ENCODE measurements at places on chromosomes 5 and 9.

GRCh38 chr9:78121488-78121887 lies 89.9 kb upstream of the GNAQ start:
- peak; percentile 19 for DNase-seq

- DNase-seq: no peak
These were observed 151.8 kb upstream of the ADRA1B start for GRCh38 chr5:159764283-159765134.

DNA sequence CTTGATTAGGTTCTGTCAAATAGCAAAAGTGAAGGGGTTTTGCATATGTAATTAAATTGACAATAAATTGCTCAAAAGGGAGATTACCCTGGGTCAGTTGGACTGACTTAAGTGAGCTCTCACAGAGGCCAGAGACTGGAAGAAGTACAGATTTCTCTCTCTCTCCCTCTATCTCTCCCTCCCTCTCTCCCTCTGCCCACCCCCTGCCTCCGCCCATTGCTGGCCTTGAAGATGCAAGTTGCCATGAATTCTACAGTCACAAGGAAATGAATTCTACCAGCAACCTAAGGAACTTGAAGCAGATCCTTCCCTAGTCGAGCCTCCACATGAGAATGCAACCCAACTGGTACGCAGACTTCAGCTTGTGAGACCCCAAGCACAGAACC lies 119.2 kb downstream of the LPAR1 start:
- DNase-seq: no peak

- DNase-seq: no peak
These were observed 28.0 kb downstream of the DNAJC21 start for GRCh38 chr5:34957321-34957720.

- DNase-seq: no peak
These were observed 61.0 kb upstream of the SPTLC1 start for GRCh38 chr9:92176068-92176799.

GRCh38 chr9:88555268-88555980 lies 20.4 kb downstream of the NXNL2 start:
- no peak for DNase-seq

- DNase-seq: no peak
These were observed 216.6 kb downstream of the DENND1A start for GRCh38 chr9:123713282-123713681.

GRCh38 chr9:75451505-75451904 lies 363.2 kb downstream of the OSTF1 start:
- DNase-seq: no peak

- no peak for DNase-seq
These were observed 79.2 kb downstream of the C9orf152 start for GRCh38 chr9:110128664-110129329.

DNA sequence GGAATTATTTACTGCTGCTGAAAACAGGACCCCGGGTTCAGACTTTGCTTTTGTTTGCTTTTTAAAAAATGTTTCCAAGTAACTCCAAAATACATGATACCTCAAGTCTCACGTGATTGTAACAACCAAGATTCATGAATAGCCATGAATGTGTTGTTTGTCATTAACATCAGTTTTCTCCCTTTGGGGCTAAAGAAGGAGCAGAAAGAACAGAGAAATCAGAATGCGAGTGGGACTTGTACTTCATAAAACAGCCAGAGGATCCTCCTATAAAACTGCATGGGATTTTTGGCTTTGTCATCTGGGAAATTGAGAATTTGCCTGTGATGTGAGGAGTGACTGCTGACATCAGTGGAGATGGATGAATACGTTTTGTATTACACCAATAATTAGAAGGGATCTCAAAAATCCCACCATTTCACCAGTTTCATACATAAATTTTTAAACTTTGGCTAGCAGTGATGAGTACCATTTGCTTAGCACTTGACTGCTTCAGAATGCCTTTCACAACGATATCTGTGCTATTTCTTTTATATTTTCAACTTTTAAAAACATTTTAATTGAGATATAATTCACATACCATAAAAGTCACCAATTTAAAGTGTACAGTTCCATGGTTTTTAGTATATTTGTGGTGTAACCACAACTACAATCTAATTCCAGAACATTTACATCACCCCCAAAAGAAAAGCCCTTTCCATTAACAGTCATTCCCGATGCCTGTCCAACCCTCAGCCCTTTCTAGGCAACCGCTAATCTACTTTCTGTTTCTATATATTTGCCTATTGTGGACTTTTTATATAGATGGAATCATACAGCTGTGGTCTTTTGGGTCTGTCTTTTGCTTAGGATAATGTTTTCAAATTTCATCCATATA lies 126.9 kb upstream of the ANKRD55 start:
- no peak for DNase-seq

GRCh38 chr5:180423133-180423532 lies 70.0 kb upstream of the GFPT2 start:
- DNase-seq: no peak

- peak; percentile 73 for DNase-seq
These were observed at the start of gene SERINC5 for GRCh38 chr5:80255811-80256712. Gene SERINC5, minus strand, starts transcription at chr5:80256048. Its CDS starts 126 bp downstream, at chr5:80255922.

DNA sequence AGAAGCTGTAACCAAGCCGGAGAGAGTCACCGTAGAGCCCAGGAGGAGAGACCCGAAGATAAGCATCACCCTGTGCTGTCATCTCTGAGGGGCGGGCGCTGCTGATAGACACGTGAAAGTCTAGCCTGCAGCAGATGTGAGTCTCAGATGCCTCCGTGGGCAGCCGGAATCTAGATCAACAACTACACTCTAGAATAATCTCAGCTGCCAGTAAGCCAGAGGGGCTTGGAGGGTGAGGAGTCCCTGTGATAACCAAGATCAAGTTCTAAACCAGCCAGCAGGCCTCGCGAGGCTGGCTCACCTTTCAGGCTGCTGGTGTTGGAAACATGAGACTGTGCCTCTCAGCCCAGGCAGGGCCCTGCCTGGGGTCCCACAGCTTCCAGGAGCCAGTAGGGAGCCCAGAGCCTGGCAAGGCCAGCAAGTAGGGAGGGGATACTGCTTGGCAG lies 54.1 kb downstream of the DAPK1 start:
- DNase-seq: no peak

DNA sequence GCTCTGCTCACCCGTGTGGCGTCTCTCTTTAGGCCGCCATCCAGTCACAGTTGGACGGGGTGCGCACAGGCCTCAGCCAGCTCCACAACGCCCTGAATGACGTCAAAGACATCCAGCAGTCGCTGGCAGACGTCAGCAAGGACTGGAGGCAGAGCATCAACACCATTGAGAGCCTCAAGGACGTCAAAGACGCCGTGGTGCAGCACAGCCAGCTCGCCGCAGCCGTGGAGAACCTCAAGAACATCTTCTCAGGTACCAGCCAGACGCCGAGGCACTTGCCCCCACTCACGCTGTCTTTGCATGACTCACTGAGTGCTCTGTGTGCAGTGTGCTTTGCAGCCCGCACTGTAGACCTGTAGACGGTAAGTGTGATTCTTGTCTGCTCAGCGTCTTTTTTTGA lies 4.5 kb downstream of the EXOC3 start:
- no peak for DNase-seq

DNA sequence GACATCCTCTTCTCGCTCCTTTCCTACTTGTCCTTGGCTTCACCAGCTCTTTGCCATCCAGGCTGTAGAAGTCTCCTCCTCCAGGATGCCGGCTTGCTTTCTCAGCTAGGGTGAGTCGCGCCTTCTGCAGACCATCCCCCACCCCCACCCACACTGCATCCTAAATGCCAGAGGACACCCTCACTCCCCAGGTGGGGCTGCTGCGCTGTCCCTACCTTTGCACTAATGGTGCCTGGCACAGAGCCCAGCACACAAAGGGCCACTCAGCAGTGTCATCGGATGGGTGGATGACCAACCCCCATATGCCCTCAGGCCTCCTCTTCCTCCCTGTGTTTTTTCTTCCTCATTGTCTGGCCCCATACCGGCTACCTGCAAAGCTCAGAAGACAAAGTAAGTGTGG lies 14.8 kb downstream of the IL9 start:
- no peak for DNase-seq

GRCh38 chr9:98485706-98486105 lies 223.0 kb downstream of the GABBR2 start:
- DNase-seq: no peak

DNA sequence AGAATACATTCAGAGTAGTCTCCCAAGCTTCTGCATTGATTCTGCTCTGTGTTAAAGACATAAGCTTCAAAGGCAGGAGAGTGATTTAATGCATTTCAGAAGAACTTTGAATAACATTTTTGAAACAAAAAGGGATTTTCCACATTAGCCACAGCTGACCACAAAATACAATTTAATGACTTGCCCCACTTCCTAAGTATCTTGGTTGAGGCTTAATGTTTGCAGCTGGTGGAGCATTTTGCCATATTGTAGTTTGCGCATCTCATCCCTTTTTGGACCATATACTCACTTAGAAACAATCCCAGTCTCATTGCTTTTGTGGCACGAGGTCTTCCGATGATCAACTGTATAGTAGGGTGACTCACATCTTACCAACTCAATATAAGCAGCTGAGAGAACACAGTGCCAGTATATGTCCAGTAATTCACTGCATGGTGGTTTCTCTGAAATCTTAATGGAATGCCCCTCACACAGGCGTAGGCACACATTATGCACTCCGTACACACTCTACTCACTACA lies 455.8 kb upstream of the PTGER4 start:
- DNase-seq: peak; percentile 62

DNA sequence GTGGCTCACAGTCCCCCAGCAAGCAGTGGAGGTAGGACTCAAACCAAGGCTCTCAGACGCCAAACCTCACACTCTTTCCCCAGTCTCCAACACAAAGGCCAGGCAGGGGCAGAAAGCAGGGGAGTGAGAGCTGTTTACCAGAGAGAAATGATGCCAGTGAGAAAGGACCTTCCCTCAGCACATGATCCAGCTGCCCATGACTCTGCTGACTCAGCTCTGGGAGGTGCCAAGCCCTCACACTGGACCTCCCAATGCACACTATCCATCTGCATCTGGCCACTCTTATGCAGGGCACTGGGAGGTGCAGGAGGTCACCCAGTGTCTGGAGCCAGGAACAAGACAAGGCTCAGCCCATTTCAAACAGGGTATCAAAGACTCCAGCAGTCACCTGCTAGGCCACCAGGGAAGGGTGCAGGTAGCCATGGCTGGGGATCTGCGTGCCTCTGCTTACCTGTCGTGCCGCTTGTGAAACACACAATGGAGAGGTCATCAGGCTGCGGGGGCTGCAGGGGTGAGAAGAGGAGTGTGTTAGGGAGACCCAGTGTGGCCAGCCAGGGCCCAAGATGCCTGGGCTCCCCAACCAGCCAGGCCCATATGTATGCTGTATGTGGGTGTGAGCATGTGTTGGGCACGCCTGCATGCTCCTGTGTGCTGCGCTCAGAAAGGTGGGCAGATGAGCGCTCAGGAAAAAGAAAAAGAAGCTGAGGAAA lies 26.3 kb downstream of the ACSL6 start:
- DNase-seq: no peak

DNA sequence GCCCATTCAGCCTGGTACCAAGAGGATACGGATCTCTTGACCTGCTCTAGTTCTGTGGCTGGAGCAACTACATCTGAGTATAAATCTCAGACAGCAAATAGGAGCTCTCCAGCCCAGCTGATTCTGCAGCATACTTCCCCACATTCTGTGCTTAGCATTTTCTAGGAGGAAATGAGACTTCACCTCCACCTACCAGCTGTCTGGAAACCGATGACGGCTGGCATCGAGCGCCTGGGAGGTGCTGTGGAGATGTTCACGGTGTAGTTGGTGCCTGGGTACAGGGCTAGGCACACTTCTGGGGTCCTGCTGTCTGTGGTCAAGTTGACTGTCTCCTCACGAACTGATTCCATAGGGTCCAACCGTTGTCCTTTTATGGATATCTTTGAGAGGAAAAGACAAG lies 63.6 kb downstream of the SUSD1 start:
- no peak for DNase-seq

- peak; percentile 32 for DNase-seq
These were observed 117.5 kb upstream of the OR13F1 start for GRCh38 chr9:104386425-104387069.

DNA sequence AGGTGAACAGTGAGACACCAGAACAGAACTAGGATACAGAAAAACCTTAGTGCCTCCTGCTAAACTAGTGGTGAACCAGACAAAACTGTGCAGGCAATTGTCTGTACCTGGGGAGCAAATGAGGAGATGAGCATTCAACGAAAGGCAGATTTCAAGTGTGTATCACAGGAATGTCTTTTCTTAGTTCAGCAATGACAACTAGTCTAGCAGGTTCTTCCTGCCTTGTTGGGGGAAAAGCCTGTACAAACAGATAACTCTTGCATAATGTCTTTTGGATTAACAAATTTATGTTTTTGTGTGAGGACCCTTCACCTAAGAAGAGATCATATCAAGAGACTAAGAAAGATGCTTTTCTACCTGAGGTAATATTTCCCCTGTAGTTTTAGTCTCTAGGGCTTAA lies 21.8 kb upstream of the DENND4C start:
- no peak for DNase-seq

DNA sequence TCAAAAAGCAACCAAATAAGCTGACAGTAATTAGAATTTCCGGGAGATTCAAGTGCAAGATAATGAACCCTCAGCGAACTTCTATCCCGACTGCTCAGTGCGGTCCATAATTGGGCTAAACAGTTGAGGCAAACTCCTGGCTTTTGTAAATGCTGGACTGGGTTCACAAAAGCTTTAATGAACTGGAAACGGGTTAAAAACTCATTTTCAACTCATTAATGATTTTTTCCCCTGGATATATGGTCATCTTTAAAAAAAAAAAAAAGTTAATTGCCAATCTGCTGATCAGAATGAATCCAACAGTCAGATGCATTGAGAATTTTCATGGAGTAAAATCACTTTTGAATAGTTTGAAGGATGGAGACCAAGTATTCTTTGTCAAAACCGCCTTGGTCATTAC lies 79.5 kb upstream of the WWC1 start:
- no peak for DNase-seq

DNA sequence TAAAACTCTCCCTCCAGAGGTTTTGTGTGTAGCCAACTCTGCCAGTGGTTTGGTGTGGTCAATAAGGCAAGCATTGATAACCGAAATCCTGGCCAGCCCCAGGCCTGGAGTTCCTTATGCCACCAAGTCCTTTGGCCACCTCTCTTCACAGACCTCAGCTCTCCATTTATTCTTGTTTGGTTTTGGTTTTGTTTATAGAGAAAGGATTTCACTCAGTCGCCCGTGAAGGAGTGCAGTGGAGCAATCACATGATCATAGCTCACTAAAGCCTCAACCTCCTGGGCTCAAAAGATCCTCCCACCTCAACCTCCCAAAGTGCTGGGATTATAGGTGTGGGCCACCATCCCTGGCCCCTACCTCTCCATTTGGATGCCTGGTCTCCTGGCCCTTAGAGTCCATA lies 55.4 kb upstream of the PPARGC1B start:
- no peak for DNase-seq

DNA sequence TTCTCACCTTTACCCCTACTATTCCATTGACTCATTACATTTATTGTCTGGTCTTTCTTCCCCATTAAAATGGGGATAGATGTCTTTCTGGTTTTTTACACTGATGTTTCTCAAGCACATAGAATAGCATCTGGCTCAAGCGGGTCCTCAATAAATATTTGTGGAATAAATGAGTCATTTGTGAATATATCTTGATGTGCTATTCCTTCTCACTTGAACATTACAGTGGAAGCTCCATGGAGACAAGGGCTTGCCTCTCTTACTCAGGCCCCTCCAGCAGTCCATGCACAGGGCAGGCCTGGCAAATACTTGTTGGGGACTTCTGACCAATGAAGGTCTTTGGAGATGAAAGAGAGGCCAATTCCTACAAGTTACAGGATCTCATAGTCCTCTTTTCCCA lies 151.7 kb upstream of the TAS2R1 start:
- no peak for DNase-seq
